Myocyte (in vitro differentiated cells): ENCODE measurements at places on chromosomes 3 and 15. TPM values are rescaled to one million over a fixed set of nuclear protein-coding genes. Genes with fewer than 3 reads are reported as not detected.

DNA sequence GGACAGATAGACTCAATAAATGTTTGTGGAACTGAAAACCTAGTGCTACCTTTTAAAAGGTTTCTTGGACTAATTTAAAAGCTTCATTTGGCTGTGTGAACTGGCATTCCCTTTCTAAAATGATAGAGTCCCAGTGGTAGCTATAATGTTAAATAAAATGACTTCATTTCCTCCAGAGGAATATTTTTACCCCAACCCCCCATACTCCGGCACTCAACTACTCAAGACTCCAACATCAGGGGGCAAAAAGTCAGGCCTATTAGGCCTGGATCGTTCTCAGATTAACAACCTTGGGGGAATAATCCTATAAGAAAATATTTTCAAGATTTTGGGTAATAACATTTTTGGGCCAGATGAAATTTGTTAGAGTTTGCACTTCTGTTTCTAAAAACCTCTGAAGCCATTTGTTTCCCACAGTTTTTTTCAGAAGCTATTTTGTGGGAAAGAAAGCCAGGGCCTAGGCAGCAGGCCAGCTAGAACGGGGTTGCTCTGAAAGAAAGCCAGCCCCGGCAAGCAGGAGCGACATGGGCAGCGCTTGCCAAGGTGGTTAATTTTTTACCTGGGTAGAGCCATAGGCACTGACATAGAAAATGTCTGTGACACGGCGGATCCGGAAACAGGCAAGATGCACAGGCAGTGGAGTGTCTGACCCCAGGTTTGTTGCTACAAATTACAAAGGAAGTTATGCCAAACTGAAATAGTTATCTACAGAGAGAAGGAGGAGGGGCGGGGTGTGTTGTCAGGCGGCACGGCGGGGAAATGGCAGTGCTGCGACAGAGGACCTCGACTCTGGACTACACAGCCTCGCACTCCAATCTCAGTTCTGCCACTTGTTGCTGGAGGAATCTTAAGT lies 84.6 kb downstream of the MAGI1 start:
- DNase-seq, result peak; percentile 32

SOX14 gene
- total RNA-seq, result not detected in 2 replicates

FOXB1 gene
- total RNA-seq, result not detected in 2 replicates

DNA sequence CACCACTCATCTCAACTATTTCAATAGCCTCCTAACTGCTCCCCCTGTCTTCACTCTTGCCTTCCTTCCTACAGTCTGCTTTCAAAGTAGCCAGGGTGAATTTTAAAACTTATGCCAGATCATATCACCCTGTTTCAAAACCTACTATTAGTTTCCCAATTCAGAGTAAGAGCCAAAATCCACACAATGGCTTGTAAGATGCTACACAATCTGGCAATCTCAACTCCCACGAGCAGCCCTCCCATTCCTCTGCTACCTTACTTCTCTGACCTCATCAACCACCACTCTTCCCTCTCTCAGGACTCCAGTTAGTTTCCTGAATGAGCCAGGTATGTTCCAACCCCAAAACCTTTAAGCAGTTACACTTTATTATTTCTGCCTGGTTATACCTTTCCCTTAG lies 62.5 kb downstream of the VPS13C start:
- DNase-seq, result no peak

DNA sequence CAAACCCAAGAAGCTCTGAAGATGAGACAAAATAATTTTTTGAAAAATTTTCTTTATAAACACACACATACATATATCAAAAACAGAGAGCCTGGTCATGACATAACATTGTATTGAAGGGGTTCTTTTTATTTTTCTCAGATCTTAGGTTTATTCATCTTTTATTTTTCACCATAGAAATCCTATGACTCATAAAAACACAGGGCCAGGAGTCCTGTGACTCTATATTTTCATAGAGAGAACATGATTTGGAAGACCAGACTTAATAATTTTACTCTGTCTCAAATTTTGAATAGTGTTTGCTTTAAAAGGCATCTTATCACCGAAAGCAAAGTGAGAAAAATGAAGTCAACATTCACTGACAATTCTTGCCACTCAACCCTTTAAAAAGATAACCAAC lies 57.7 kb downstream of the SUCNR1 start:
- DNase-seq, result no peak

DNA sequence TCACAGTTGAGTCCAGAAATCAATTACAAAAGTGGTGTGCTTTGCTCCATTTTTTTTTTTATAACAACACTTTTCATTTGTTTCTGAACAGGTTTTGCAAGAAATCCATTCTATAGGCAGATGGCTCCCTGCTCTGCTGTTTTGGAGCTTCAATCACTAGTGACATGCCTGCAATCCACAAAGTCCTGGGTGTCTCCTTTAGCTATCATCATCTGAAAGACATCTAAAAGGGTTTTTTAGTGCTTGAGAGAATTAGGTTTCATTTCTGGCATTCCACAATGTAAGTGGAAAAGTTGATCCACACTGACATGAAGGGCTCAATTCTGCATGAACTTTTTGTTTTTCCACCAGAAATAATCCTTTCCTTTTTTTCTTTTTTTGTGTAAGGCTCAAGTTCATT lies 24.0 kb upstream of the MEIS2 start:
- no peak for DNase-seq

DNA sequence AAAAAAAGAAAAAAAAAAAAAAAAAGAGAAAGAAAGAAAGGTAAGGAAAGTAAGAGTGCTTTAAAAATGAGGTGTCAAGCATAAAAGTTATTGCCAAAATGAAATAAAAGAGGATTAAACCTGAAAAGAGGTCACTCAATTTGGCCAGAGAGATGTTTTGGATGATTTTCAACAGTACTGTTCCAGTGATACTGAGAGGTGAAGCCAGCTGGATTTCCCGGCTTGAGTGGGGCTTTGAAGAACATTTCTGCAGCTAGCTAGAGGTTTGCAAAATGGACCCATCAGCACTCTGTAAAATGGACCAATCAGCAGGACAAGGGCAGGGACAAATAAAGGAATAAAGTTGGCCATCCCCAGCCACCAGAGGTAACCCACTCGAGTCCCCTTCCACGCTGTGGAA lies 128.5 kb downstream of the LSAMP start:
- no peak for DNase-seq

DNA sequence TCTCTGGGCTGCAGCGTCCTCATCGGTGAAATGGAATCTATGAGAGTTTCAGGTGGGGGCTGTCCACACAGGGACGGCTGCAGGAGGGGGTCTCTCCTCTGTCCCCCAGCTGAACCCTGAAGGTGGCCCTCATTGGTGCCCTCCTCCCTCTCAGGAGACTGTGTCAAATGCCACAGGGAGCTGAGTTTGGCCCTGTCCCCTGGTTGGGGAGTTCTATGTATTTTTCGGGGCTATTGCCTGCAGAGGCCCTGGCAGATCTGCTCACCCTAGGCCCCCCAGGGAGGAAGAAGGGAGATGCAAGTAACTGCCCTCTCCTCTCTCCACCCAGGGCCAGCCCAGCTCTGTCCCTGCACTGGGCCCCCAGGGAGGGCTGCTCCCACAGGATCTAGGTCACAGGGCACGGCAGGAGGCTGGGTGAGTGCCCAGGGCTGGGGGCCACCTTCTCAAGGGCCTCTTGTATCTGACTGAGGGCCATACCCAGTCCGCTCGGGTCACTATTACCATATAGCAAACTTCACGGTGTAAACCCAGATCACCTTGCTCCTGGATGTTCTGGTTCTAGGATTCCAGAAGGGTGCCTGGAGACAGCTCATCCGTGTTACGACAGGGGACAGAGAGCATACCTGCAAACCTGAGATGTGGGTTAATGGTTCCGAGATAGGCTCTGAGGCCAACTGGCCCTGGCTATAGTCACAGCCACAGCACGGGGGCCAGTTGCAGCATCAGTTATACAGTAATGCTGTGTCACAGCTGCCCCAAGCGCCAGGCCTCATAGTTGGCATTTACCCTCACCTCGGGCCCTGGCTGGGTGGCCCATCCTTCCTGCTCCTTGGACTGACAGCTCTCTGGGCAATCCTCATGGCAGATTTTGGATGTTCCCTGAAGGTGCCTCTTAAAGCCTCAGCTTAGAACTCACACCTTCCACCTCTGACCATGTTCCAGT lies 102.4 kb upstream of the PRR23E start:
- DNase-seq, result no peak

DNA sequence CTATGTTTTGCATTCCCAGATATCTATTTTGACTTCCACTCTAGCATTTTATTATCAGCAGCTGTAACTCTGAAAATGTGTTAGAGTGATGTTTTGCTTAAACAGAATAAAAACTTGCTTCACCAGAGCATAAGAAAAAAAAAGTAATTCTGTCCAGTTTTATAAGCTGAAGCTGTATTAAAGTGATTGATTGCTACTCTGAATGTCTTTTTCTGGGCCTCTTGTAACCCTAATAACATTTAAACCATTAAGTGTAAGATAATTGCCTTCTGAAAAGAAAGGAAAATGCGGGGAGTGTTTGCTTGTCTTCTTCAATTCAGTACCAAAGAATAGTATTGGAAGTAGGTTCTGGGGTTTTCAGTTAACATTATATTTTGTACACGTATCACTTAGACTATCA lies 57.9 kb upstream of the UBE2E1 start:
- no peak for DNase-seq

TERC gene
- 86.8 and 454 TPM in 2 replicates for total RNA-seq

DNA sequence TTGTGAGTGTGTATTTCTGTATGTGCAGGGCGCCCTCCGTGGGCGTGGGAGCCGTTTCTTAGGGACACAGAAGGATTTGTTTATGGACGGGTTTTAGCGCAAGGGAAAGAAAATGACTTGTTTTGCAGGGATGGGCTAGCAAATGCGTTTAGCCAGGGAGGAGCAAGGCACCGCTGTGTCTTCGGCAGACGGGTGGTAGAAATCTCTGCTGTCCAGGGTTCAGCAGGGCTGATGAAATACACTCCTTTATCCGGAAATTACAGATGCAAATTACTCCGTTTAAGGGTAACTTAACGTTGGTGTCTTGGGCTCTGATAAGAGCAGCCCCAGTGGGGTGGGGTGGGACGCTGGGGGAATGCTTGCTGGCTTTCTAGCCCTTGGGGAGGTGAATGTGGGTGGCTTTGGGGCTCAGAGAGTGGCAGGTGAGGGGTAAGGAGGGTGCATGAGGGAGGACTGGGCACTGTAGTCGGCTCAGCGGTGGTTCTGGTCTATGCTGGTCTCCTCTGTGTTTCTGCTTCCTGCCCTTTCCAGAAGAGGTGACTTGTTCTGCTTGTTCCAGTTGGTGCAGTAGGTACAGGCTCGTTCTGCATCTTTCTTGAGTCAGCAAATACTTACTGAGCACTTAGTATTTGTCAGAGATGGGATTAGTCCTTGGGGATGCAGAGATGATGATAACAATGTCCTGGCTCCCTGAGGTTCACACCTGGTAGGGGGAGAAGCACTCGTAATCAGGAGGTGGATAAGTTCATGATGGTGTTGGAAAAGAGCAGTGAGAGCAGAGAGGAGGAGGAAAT lies 954 bp downstream of the SV2B start:
- DNase-seq, result no peak

- no peak for DNase-seq
These were observed 36.9 kb upstream of the SKIL start for GRCh38 chr3:170320461-170321121.
